ENCODE measurements at places on chromosomes 11 and 22.

DNA sequence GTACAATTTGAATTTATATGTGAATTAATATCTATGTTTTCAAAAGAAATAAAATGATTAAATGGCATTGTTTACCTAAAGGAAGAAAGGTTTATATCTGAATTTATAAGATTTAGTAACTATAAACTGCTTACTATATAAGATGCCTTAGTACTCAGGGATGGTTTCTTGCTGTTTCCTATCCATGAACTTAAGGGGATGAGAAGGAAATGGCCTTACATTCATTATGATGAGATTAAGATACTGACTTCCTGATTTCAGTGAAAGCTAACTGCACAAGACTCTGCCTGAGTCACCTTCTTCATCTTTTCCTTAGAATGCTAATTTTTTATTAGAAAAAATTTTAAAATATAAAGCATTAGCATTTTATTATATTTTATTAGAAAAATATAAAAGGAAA, 606.3 kb upstream of the ARHGAP42 start:
- DNase-seq = no peak

GRCh38 chr11:119721129-119722120, 7.6 kb downstream of the NECTIN1 start:
- DNase-seq = no peak

DNA sequence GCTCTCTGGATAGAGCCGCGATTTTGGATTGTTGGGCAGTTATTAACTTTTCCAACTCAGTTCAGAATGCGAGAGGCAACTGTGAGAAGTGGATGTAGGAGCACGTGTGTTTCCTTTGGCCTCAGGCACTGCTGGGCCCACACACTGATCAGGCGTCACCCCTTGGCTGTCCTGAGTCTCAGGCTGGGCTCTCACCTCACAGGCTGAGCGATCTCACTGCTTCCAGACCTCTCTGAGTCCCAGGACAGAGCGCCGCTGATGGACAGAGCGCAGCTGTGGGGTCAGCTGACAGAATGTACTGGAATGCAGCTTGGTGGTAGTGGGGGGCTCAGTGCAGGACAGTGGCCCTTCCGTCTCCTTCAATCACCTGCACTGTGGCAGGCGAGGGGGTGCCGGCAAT, 516.2 kb downstream of the TBC1D22A start:
- no peak for DNase-seq

DNA sequence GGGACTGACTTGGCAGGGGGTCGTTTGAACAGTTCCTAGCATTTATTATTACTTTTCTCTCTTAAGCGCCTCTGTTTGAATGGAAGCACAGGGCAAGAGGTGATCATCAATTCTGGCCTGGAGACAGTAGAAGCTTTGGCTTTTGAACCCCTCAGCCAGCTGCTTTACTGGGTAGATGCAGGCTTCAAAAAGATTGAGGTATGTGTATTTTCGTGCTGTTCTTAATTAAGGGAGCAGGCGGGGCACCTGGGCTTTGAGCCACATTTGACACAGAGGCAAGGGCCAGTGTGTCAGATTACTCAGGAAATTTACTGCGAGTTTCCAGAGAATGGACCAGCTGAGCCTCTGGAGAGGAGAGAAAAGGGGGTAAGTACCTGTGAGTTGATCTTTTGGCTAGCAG, 102.4 kb upstream of the SORL1-AS1 start:
- DNase-seq = no peak

GRCh38 chr11:127105593-127106541, 105.3 kb upstream of the KIRREL3 start:
- no peak for DNase-seq

DNA sequence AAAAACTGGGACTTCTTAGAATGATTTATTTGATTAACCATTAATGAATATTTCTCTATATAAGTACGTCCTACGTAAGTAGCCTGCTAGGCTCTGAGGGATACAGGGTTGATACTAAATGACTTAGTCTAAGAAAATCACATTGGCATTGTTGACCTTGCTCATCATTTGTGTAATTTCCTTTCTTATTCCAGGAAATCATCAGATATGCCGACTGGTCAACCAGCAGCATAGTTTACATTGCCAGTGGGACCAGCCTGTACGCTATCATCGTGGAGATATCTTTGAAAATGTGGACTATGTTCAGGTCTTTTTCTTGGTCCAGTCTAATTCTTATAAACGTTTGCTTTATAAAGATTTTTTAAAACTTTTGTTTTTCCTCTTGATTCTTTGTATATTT, 42.5 kb downstream of the TTC17 start:
- DNase-seq = no peak
